ENCODE measurements at places on chromosomes 1 and 21.
A peak's percentile ranks its signal among the peaks of the same experiment; 100 is the strongest.

DNA sequence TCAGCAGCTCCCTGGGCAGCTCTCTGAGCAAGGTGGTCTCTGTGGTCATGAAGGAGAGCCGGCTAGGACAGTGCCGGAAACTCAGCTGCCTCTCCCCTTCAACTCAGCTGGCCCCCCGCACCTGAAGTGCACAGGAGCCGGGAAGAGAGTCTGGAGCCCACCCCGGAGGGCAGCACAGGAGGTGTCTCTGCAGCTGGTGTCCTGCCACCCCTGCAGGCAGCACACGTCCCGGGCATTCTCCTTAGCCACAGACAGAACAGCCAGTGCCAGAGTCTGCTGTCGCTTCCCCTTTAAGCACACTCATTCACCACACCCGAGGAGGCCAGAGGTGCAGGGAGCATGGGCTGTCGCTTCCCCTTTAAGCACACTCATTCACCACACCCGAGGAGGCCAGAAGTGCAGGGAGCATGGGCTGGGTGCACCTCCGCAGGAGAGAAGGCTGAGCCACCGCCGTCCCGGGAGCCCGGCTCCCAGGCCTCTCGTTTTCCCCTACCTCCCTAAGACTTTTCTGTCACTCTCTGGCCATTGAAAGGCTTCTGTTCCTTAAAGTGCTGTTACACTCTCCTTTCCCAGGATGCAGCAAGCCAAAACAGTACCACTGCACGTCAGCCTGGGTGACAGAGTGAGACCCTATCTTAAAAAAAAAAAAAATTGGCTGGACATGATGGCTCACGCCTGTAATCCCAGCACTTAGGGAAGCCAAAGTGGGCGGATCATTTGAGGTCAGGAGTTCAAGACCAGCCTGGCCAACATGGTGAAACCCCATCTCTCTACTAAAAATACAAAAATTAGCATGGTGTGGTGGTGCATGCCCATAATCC lies 16.9 kb upstream of the SAMD11 start:
- no peak for DNase-seq

DNA sequence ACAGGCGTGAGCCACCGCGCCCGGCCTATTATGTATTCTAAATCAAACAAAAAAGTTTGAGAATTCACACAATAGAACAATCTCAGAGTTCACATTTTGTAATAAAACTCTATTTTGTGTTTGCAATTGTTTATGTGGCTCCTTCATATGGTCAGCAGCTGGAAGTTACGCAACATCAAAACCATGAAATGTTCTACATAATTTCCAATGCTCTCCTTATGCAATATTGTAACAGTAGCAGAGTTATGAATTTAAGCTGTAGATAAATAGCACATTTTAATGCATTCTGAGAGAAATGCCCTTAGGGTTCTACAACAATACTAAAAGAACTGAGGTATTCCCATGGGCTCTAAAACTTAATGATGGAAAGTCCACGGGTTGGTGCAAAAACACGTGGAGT lies 62.3 kb upstream of the COL11A1 start:
- no peak for DNase-seq

GRCh38 chr1:184826001-184826400 lies 71.3 kb upstream of the EDEM3 start:
- no peak for DNase-seq

- DNase-seq, result no peak
These were observed 249.2 kb upstream of the TPTE start for GRCh38 chr21:10272216-10272615.

DNA sequence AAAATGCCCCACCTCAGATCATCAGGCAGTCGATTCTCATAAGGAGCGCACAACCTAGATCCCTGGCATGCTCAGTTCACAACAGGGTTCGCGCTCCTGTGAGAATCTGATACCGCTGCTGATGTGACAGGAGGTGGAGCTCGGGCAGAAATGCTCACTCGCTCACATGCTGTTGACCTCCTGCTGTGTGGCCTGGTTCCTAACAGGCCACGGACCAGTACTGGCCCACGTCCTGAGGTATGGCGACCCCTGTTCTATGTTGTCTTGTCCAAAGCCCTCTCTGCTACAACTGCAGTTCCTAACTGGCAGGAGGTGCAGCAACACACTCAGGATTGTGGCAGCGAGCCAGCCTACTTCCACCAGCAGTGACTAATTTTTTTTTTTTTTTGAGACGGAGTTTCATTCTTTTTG lies 70.6 kb downstream of the CLSTN1 start:
- peak; percentile 81 for DNase-seq

GRCh38 chr1:27659497-27660299 lies 12.3 kb downstream of the IFI6 start:
- DNase-seq, result peak; percentile 88

GRCh38 chr21:36411301-36411700 lies 26.1 kb downstream of the CHAF1B start:
- no peak for DNase-seq

DNA sequence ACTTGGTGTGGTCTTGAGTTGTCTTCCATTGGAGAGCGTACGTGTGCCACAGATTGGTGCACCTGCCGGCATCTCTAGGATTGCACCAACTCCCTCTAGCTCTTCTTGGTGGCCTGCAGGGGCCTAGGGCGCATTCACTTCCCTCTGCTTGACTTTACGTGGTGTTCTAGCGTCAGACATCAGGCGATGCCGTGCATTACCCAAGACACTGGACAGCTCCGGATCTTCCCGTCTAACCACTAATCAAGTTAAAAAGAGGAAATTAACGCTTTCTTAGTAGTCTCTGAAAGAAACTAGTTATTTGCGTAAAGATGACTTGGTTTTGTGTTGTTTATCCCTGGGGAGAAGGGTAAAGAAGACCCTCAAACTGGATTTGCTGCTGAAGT lies 510 bp upstream of the IL10RB start:
- no peak for DNase-seq

DNA sequence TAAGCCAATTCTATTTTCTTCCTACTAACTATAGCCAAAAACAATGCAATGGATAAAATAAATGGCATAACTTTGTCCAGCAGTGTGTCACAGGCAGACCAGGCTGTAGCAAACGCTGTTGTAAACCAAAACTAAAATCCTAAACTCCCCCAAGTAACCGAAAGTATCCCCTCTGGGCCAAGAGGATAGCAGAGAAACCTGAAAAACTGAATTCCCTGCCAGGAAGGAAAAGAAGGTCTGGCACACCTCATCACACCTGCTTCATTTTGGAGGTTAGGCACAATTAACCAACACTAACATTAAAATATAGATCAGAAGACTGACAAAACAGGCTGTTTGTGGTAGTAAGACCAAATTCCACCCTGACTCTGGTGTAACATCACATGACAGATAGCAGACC lies 356.8 kb upstream of the C1orf87 start:
- no peak for DNase-seq

GRCh38 chr1:109399326-109399957 lies 1.7 kb upstream of the SORT1 start:
- DNase-seq, result peak; percentile 55

GRCh38 chr1:85245891-85246290 lies 13.6 kb downstream of the C1orf52 start:
- DNase-seq, result no peak

DNA sequence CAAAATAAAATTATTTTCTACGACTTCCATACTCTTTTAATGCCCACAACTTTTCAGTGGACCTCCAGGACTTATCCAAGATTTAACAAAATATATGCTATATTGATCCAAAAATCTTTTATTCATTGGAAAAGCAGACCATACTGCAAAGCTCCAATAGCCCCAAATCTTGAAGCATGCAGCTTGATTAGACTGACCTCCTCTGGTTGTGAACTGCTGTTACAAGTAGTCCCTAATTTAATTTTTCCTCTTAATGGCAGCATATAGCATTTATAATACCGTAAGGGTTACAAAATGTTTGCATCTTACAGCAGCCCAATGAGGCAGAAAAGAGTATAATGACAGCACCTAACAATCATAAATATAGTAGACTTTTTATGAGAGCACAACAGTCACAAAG lies 49.8 kb downstream of the TPR start:
- DNase-seq, result peak; percentile 7

DNA sequence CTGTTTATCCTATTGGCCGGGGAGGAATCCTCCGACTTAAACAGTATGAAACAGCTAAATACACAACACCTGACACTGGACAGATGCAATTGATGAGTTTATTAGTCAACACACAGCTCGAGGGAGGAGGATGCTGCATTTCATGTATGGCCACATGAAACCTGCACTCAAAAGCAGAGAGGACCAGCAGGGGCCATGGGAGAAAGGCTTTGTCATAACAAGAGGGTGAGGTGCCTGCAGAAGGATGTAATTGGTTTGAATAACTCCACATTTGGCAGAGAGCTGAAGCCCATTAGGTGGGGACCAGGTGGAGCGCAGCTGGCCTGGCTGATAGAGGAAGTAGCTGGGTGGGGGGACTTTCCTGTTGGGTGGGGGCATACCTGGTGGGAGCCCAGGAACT lies 599.1 kb downstream of the PTPRU start:
- no peak for DNase-seq

DNA sequence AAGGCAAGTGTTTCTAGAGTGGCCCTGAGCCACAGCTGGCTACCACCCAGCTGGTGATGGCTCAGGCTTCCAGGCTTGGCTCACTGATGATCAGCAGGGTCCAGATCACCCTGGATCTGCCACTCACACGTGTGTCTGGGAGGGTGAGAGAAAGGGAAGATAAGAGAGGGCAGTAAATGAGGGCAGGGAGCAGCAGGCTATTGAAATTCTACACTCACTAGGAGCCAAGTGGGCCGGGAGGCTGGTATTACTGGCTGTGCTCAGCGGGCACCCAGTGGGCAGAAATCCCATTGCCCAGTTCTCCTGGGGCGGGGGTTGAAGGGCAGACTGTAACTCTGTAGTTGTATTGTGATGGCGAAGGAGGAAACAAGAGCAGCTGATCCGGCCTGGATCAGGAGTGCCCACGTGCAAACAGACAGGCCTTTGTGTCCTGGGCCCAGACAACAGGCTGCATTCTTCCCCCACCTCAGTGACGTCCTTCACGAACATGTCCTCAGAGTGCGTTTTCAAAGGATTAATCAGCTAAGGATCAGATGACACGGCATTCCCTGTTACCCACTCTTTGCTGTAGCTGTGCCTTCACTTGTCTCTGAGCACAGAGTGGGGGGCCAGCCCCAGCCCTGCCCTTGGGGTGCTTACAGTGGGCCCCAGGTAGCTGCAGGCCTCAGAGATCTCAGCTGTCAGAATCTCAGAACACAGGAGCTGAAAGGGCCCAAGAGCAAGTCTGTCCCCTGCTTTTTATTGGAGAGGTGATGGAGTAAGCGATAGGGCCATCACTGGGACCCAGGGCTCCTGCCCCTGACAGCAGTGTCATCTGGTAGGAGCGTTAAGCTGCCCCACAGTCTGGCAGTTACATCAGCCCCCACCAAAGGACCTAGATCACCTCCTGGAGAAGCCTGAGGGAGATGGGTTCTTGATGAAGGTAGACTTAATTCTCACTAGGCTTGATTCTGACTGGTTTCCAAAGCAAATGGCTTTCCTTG lies 60.5 kb downstream of the ATP1A1 start:
- no peak for DNase-seq

DNA sequence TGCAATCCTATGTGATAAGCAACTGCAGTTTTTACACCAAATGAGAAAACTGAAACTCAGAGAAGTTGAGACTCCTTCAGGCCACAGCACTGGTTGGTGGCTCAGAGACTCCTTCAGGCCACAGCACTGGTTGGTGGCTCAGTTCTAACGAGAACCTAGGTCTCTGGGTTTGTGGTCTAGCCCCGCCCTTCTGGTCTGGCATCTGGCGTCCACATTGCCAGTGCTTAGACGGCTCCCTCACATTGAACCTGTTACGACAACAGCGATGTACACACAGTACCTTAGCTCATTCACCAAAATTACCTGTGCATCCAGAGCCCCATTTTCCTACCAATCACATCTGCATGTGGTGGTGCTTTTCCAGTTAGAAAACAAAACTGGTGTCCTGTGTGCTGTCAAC lies 66.1 kb downstream of the NID1 start:
- no peak for DNase-seq

DNA sequence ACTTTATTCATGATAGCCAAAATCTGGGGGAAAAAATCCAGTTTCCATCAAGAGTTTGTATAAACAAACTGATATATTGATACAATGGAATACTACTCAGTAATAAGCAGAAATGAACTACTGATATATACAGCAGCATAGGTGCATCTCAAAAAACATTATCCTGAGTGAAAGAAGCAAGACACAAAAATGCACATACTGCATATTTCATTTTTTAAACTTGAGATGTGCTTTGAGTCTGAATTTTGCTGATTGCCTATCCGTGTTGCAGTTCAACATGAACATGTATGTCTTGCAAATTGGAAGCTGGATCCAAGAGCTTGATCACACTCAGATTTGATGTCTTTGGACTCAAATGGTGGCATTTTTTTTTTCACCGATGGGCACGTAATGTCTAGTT lies 132.4 kb downstream of the TSEN15 start:
- no peak for DNase-seq

DNA sequence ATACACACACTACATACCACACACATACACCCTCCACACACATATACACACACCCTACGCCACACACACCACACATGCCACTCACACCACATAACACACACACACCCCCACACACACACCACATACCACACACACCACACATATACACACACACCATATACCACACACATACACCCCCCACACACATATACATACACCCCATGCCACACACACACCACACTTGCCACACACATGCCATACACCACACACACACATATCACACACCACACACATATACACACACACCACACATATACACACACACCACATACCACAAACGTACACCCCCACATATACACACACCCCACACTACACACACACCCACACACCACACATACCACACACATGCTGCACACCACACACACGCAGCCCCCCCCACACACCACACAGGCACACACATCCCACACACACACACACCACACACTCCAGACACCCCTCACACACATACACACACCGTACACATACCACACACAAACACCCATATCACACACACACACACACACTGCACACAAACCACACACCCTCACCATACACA lies 76.7 kb upstream of the TMPRSS2 start:
- no peak for DNase-seq

GRCh38 chr1:94245747-94246438 lies 8.5 kb upstream of the ARHGAP29 start:
- no peak for DNase-seq

DNA sequence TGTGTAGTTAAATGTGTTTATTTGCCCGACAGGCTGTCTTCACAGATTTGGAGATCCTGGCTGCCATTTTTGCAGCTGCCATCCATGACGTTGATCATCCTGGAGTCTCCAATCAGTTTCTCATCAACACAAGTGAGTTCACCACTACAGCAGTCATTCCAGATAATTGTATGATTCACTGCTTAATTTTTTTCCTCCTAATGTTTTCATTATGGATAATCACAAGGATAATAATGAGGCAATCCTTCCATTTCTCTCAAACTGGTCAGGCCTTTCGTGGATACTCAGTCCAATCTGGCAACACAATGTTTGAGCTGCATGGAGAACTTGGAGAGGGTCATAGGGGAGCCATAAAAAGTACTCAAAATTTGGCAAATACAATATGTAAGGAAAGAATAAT lies 168.3 kb upstream of the SGIP1 start:
- DNase-seq, result no peak

- DNase-seq, result no peak
These were observed 730 bp downstream of the OLIG1 start for GRCh38 chr21:33070744-33070997.

- no peak for DNase-seq
These were observed 336.4 kb downstream of the SMYD3 start for GRCh38 chr1:246170574-246171261.
